Stimulated activated naive CD8-positive, alpha-beta T cell treated with anti-CD3 and anti-CD28 coated beads, Interleukin-15, amount 100 ng/mL, for 72 hours (primary cell): ENCODE measurements at places on chromosomes 4 and X.

- DNase-seq: no peak
Observed at GRCh38 chrX:23857935-23858334, 49.8 kb downstream of the APOO start.

GRCh38 chrX:103783971-103784370, 7.3 kb downstream of the PLP1 start:
- no peak for DNase-seq

DNA sequence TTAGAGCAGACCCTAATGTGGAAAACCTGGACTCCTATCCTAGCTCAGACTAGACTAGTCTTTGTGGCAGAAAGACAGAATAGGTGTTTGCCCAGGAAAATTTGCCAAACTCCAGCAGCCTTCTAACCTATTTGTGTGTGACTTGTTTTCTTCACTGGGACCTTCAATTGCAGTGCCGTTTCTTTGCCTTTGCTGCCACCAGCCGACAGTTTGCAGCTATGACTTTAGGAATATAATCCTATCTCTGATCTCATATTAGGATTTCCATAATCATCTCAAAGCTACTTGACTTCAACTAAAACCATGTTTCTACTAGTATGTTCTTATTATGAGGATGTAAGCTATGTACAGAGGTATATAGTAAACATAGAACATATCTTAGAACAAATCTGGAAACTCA, 60.2 kb upstream of the PGAM4 start:
- no peak for DNase-seq

- DNase-seq: no peak
Observed at GRCh38 chrX:10326578-10326977, 169.8 kb downstream of the CLCN4 start.
